Tibial nerve (tissue), 4 donors: ENCODE measurements at places on chromosomes 4 and X. TPM values are rescaled to one million over a fixed set of nuclear protein-coding genes. Genes with fewer than 3 reads are reported as not detected.
A peak's percentile ranks its signal among the peaks of the same experiment; 100 is the strongest.

F8A1 gene
- total RNA-seq: 12.6 TPM

FAM90A26 gene
- not detected for total RNA-seq

DAPP1 gene
- 1.4 TPM for total RNA-seq

VSIG4 gene
- 105 TPM for total RNA-seq

PRR32 gene
- total RNA-seq: not detected

EIF4E gene
- 73.0 TPM for total RNA-seq

ADGRG4 gene
- total RNA-seq: 0.20 TPM

TAF7L gene
- 0.21 TPM for total RNA-seq

F11 gene
- not detected for total RNA-seq

HMX1 gene
- not detected for total RNA-seq

PNMA6F gene
- total RNA-seq: not detected

CXCL6 gene
- not detected for total RNA-seq

SPP1 gene
- total RNA-seq: 256 TPM

ANAPC10 gene
- total RNA-seq: 25.5 TPM

PABPC1L2B gene
- total RNA-seq: not detected

- DNase-seq: no peak
Observed at GRCh38 chrX:134982748-134983147, 8.0 kb upstream of the SMIM10 start.

GRCh38 chrX:103730796-103731493 is 20.2 kb downstream of the TMEM31 start:
- DNase-seq: peak; percentile 13

GRCh38 chrX:39577206-39577984 is 520.4 kb downstream of the BCOR start:
- DNase-seq: no peak

DNA sequence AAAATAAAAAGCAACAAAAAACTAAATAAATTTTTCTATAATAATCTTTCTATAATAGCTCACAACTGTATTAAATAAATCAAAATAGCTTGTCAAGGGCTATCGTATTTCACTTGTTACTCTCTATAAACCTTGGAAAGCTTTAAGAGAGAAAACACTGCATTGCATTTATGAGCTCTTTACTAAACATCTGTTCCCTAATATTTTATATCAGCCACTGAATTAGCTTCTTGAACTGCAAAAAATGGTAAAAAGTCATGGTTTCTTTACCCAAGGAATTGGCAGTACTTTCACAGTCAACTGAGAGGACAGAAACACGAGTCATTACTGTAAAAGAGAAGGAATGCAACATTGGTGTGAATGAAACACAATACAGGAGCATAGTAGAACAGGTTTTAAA is 671.2 kb downstream of the PCDH18 start:
- no peak for DNase-seq

- DNase-seq: no peak
Observed at GRCh38 chr4:41140410-41140809, 73.9 kb downstream of the APBB2 start.

DNA sequence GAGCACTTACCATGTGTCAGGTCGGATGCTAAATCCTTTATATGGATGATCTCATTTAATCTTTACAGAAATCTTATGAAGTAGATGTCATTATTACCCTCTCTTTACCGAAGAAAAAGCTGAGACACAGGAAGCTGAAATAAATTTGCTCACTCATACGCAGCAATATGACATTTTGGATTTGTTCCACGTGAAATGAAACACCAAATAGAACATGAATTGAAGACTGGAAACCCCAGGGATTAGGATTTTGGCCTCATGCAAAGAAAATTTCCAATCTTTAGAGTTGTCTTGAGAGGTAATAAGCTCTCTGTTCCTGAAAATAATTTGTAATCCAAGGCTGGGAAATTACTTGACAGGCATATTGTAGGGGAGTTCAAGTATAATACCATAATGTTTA is 354.4 kb upstream of the CLNK start:
- no peak for DNase-seq

- no peak for DNase-seq
Observed at GRCh38 chr4:123449780-123450179, 53.2 kb downstream of the SPRY1 start.

DNA sequence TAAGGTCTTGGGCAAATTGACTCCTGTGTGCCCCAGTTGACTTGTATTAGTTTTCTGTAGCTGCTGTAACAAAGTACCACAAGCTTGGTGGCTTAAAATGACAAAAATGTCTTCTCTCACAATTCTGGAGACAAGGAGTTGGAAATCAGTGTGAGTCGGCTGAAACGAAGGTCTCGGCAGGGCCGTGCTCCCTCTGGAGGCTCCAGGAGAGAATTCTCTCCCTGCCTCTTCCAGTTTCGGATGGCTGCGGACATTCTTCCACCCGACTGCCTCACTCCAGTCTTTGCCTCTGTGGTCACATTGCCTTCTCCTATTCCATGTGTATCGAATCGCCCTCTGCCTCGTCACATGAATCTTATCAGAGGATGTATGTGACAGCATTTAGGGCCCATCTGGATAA is 66.0 kb upstream of the PHOX2B start:
- DNase-seq: no peak

- no peak for DNase-seq
Observed at GRCh38 chr4:128549636-128550035, 259.9 kb upstream of the JADE1 start.

DNA sequence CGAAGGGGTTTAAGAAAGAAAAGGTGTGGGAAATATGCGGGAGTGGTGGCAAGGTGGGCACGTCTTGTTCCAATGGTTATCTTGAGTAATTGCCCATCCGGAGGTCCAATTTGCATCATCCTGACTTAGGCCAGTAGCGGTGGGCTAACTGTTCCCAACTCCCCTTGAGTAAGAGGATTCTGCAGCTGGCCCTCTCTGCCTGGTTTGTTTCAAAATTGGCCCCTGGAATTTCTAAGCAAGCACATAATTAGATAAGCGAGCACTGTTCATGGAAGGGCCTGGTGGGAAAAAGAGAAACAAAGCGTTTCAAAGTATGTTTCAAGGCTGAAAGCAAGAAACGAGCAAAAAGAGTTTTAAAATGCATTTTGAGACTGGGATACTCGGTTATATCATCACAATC is 198.2 kb downstream of the CEP135 start:
- DNase-seq: no peak

- DNase-seq: no peak
Observed at GRCh38 chr4:7831330-7831729, 108.3 kb downstream of the AFAP1 start.

GRCh38 chr4:123444290-123444731 is 47.7 kb downstream of the SPRY1 start:
- DNase-seq: no peak

DNA sequence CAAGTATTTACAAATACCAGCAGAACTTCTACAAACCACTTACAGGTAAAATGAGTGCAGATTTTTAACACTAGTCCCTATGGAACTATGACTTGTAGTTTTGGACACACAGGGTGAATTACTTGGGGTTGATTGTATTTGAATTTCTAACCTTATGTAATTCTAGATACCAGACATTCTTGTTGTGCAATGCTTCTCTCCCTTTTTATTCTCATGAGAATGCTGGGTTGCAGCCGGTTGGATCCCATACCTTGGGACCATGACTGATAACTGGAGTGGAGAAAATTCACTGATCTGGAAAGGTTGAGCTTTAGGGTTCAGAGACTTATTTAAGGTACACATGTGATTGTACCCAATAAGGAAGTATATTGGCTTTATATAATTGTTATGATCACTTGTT is 8.8 kb downstream of the TET2 start:
- no peak for DNase-seq

DNA sequence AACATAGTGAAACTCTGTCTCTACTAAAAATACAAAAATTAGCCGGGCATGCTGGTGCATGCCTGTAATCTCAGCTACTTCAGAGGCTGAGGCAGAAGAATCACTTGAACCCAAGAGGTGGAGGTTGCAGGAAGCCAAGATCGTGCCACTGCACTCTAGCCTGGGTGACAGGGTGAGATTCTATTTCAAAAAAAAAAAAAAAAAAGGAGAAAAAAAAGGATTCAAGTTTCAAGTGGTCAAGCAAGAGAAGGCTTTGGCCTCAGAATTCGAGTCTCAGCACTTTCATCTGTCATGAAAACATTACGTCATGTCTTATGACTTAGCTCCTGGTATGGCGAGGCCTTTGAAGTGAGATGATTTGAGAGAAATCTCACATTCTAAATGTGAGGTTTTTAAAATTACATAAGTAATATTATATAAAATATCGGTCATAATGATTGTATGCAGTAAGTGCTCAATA is 21.2 kb upstream of the DHRSX start:
- DNase-seq: no peak

- no peak for DNase-seq
Observed at GRCh38 chrX:23773601-23774175, 9.3 kb upstream of the SAT1 start.

- DNase-seq: no peak
Observed at GRCh38 chrX:19130628-19131027, 8.4 kb upstream of the ADGRG2 start.

GRCh38 chr4:171186700-171187099 is 626.5 kb upstream of the GALNTL6 start:
- DNase-seq: no peak
